Ovary (tissue), 10 donors: ENCODE measurements at places on chromosomes 16 and 17.

- no peak overlapping the region for H3K4me3 ChIP-seq
- no peak overlapping the region for H3K27ac ChIP-seq
- no peaks in the 10 kb centered on the region for H3K36me3 ChIP-seq
These were observed 3.9 kb downstream of the GNPTG start for GRCh38 chr16:1355591-1355990.

DNA sequence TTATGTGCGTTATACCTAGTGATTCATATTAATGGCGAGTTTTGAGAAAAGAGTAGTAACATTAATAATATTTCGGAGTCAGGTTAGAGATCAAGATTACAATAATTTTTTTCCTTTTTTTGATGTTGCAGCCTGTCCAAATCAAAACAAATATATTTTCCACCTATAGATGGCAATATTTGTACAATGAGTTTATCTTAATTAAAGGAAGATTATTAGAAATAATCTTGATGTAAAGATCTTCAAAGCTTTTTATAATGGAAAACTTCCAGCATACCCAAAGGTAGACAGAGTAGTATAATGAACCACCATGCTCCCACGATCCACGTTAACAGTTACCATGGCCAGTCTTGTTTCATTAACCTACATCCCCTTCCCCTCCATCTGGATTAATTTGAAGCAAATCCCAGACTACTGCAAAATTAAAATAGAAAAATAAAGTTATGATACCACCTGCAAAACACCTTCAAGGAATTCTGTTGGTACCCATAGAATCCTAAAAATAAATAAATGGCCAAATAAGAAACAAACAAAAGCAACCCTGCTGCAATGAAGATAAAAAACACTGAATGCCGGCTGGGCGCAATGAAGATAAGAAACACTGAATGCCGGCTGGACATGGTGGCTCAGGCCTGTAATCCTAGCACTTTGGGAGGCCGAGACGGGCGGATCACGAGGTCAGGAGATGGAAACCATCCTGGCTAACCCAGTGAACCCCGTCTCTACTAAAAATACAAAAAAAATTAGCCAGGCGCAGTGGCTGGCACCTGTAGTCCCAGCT lies 46.5 kb upstream of the GINS3 start:
- no peak overlapping the region for H3K4me3 ChIP-seq
- no peaks in the 10 kb centered on the region for H3K4me1 ChIP-seq
- no peaks in the 10 kb centered on the region for H3K36me3 ChIP-seq
- DNase-seq = no peak

GRCh38 chr17:13484020-13484419 lies 117.7 kb downstream of the HS3ST3A1 start:
- no peak for DNase-seq
- no peaks in the 10 kb centered on the region for H3K36me3 ChIP-seq
- H3K4me3 ChIP-seq = no peak overlapping the region

DNA sequence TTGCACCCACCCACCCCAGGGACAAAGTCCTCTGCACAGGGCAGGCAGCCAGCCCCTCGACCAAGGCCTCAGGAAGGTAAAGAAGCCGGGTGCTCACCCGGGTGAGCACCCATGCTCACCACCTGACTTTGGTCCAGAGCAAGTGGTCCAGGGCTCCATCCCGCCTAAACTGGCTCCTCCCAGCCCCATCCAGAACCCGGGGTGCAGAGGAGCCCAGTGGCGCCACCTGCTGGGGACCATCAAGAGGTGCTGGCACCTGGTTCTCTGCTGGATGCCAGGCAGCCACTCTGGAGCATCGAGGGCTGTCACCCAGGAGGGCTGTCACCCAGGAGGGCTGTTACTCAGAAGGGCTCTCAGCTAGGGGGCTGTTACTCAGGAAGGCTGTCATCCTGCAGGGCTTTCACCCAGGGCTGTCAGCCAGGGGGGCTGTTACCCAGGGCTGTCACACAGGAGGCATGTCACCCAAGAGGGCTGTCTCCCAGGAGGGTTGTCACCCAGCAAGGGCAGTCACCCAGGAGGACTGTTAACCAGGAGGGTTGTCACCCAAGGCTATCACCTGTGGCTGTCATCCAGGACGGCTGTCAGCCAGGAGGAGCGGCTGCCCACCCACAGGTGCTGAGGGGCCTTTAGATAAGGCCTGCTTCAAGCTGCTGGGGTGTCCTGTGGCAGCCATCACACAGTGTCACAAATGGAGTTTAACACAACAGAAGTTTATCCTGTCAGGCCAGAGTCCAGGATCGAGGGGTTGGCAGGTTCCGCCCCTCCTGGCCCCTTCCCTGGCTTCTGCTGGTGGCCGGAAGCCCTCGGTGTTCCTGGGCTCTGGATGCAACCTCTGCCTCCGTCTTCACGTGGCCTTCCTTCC lies 98.5 kb downstream of the TNFRSF13B start:
- H3K4me1 ChIP-seq = no peaks in the 10 kb centered on the region
- no peaks in the 10 kb centered on the region for H3K27me3 ChIP-seq
- no peaks in the 10 kb centered on the region for H3K36me3 ChIP-seq
- H3K27ac ChIP-seq = no peak overlapping the region
- DNase-seq = no peak

DNA sequence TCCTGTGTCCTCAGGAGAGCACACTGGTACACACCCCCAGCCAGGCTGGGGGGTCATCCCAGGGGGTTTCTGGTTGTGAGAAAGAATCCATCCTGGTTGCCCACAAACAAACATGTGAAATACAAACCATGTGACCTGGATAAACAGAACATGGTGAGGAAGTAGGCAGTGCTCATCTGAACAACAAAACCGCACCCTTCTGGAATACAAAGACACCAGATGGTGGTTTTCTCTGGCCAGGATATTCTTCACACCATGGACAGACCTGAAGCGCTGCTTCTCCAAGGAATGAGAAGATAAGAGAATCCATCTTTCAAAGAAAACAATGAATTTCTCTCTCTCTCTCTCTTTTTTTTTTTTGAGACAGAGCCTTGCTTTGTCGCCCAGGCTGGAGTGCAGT lies 302.3 kb downstream of the SLC39A11 start:
- H3K4me3 ChIP-seq = no peak overlapping the region
- H3K4me1 ChIP-seq = no peaks in the 10 kb centered on the region
- H3K27me3 ChIP-seq = no peaks in the 10 kb centered on the region
- no peak overlapping the region for H3K27ac ChIP-seq

- H3K4me1 ChIP-seq = no peaks in the 10 kb centered on the region
- H3K27me3 ChIP-seq = no peaks in the 10 kb centered on the region
- H3K4me3 ChIP-seq = no peak overlapping the region
- DNase-seq = no peak
- no peak overlapping the region for H3K27ac ChIP-seq
- H3K36me3 ChIP-seq = no peaks in the 10 kb centered on the region
These were observed 62.1 kb downstream of the DYNLRB2 start for GRCh38 chr16:80602894-80603293.

- peaks cover 1% of the 10 kb centered on the region for H3K4me1 ChIP-seq
- DNase-seq = no peak
- no peak overlapping the region for H3K27ac ChIP-seq
- no peak overlapping the region for H3K4me3 ChIP-seq
- H3K27me3 ChIP-seq = no peaks in the 10 kb centered on the region
These were observed 8.5 kb upstream of the ANKRD11 start for GRCh38 chr16:89498839-89499238.

GRCh38 chr16:61654962-61655361 lies 381.3 kb downstream of the CDH8 start:
- H3K27me3 ChIP-seq = no peaks in the 10 kb centered on the region
- no peak overlapping the region for H3K27ac ChIP-seq
- no peaks in the 10 kb centered on the region for H3K4me1 ChIP-seq
- H3K36me3 ChIP-seq = no peaks in the 10 kb centered on the region

DNA sequence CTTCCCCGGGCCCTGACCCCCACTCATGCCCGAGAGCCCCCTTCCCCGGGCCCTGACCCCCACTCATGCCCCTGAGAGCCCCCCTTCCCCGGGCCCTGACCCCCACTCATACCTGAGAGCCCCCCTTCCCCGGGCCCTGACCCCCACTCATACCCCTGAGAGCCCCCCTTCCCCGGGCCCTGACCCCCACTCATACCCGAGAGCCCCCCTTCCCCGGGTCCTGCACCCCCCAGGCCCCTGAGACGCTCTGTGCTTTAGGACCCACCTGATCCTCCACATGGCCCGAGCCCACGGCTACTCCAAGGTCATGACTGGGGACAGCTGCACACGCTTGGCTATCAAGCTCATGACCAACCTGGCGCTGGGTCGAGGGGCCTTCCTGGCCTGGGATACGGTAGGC lies 6.8 kb downstream of the CTU2 start:
- no peak overlapping the region for H3K27ac ChIP-seq
- no peaks in the 10 kb centered on the region for H3K27me3 ChIP-seq
- H3K4me1 ChIP-seq = no peaks in the 10 kb centered on the region
- H3K4me3 ChIP-seq = no peak overlapping the region
- no peak for DNase-seq
